ENCODE measurements at places on chromosomes 13 and 19.

- DNase-seq: peak; percentile 92
Observed at GRCh38 chr19:48415395-48415794, 21.9 kb downstream of the GRIN2D start.

- no peak for DNase-seq
Observed at GRCh38 chr19:6685962-6686627, 16.1 kb upstream of the TNFSF14 start.

DNA sequence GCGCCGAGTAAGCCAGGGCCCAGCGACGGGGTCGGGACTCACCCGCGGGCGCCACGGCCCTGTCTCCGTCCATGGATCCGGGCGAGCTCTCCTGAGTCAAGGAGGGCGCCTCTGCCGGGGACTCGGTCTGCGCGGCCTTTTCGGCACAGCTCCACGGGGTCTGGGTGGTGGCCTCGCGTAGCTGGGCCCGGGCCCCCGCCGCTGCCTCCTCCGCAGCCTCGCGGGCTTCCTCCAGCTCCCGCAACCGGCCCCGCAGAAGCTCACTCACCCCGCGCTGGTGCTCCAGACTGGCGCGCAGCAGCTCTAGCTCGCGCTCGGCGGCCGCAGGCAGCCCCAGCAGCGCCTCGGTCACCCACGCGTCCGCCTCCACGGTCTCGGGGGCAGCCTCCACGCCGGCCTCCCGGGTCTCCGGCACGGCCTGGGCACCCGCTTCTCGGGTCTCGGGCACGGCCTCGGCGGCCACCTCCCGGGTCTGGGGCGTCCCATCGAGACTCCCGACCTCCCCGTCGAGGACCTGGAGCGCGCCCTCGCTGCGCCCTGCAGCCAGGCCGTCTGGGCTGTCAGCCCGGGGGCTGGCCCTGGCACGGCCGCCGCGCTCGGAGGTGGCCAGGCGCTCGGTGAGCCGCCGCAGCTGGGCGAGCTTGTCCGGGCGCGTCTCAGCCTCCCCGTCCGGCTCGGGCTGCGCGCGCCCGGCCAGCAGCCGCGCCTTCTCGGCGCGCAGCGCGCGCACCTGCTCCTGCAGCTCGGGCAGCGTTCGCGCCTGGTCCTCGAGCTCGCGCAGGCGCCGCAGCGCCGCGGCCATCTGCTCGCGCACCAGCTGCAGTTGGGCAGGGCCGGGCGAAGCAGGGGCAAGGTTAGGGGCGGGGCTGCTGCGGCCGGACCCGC lies 8.4 kb downstream of the KANK3 start:
- DNase-seq: peak; percentile 77

GRCh38 chr19:58498316-58499020 lies 13.3 kb downstream of the SLC27A5 start:
- no peak for DNase-seq

- peak; percentile 32 for DNase-seq
Observed at GRCh38 chr19:1315470-1316166, 29.9 kb downstream of the EFNA2 start.

GRCh38 chr13:78032132-78032531 lies 113.5 kb upstream of the EDNRB start:
- DNase-seq: no peak

DNA sequence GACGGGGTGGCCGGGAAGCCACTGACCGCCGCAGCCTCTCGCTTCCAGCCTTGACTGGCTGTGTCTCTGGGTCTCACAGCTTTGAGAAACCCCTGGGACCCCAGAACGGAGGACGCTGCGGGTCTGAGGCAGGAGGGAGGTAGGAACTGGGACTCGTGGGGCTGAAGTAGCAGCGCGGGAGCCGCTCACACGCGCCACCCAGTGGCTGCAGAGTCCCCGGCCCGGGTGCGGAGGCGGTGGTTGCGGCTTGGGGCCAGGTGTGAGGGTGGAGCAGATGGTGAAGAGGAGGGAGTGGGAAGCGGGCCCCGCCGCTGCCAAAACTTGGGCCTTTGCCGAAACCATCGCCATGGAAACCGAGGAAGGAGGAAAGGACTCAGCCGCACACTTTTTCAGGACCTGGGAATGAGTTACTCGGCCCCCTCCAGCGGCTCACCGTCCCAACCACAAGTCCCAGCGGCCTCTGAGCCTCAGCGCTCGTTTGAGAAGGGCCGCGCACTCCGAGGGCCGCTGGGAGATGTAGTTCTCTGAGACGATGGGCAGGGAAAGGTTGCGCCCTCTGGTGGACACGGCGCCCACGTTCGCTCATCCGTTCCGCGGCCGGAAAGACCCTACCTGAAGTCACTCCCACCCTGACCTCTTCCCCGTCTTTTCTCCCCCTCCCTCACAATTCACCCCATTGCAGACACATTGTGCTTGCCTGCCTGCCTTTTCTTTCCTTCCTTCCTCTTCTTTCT lies 2.2 kb upstream of the SLC17A7 start:
- DNase-seq: peak; percentile 98

- DNase-seq: no peak
Observed at GRCh38 chr13:109336730-109337129, 449.7 kb downstream of the IRS2 start.

DNA sequence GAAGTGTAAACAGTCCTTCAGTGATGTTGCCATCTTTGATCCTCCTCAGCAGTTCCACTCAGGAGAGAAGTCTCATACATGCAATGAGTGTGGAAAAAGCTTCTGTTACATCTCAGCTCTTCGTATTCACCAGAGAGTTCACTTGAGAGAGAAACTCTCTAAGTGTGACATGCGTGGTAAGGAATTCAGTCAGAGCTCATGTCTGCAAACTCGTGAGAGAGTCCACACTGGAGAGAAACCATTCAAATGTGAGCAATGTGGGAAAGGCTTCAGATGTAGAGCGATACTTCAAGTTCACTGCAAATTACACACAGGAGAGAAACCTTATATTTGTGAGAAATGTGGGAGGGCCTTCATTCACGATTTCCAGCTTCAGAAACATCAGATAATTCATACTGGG lies 7.7 kb downstream of the ZNF230 start:
- no peak for DNase-seq

DNA sequence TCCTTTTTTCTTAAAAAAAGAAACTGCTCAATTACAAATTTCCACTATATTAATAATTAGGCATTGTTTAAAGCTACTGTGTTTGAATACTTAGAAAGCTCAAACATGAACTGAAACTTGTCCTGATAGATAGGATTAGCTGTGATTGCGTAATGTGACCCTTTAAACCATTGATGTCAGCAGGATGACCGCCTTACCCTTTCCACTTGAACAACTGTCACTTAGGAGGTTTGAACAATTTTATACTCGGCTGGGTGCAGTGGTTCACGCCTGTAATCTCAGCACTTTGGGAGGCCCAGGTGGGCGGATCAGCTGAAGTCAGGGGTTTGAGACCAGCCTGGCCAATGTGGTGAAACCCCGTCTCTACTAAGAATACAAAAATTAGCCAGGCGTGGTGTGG lies 2.9 kb downstream of the LAMP1 start:
- DNase-seq: no peak

DNA sequence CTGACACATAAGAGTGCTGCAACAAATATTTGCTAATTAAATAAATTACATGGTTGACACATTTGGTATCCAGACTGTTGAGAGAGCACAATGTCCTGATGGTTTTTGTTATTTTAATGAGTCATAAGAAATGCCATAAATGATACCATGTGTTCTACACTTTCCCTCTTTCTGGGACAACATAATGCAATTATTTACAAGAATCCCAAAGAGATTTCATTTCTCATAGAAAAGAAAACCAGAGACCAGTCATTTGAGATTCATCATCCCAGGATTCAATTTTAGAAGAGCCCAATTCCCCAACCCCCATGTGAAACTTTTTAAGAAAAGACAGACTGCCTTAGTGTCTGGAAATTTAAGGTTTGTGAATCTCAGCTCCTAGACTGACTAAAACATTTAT lies 399.6 kb downstream of the DCT start:
- no peak for DNase-seq

GRCh38 chr13:85521657-85522056 lies 277.6 kb downstream of the SLITRK6 start:
- DNase-seq: no peak

DNA sequence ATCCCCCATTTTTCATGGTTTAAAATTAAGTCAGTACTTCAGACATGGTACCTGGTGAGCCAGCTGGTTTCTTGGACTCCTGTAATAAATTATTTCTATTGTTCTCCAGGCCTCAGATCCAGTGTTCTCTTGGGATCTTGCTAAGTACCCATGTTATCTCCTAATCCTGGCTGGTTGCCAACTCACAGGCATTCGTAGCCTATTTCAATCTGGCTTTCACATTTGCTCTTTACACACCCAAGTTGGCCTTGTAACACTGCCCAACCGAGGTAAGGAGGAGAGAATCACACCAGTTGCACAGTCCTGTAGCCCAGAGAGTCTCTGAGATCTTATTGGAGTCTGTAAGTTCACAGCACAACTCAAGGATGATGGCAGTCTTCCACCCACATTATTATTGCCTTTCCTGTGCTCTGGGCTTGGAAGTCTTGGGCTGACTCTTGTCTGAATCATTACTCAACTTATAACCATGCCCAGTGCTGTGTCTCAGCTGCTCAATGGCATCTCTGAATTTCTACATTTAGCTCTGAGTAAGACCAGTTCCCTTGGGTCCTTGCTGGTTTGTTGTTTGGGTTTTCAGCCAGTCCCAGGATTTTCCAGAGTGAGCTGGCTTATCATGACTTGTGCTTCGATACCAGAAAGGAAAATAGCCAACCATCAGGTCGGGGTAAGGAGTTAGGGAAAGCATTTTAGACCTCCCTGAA lies 76.6 kb upstream of the KLF12 start:
- peak; percentile 97 for DNase-seq

DNA sequence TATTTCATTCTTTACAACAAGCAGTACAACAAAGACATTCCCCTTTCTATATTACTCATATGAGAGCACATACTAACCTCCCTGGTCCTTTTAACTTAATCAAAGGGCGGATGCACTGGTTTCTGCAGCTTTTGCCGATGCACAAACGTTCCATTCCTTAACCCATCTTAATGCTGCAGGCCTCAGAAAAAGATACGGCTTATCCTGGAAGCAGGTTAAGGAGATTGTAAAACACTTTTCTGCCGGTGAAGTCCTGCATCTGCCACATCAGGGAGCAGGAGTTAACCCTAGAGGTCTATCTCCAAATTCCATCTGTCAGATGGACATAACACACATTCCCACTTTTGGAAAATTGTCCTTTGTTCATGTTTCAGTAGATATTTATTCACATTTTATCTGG lies 11.5 kb upstream of the ZNF814 start:
- peak; percentile 60 for DNase-seq

GRCh38 chr19:31085125-31085524 lies 264.1 kb downstream of the TSHZ3 start:
- DNase-seq: no peak

DNA sequence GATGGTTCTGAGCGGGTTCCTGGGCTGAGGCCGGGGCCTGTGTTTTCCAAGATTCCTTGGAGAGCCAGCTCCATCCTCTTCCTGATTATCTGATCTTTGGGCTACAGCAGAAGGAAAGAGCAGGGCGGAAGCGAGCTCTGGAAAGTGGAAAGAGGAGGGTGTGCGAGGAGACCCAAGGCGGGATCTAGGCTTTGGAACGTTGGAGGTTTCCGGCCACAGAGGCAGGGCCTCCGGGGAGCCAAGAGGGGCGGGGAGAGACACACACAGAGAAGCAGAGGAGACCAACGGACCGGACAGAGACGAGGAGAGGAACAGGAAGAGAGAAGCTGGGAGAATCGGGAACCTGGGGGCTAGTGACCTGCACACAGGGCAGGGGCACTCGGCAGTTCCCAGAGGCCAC lies at the start of gene CLEC11A:
Gene CLEC11A, plus strand, starts transcription at position 296 of the 400 bp plus-strand sequence. CDS start 162 bp downstream, outside the sequence.
- no peak for DNase-seq

DNA sequence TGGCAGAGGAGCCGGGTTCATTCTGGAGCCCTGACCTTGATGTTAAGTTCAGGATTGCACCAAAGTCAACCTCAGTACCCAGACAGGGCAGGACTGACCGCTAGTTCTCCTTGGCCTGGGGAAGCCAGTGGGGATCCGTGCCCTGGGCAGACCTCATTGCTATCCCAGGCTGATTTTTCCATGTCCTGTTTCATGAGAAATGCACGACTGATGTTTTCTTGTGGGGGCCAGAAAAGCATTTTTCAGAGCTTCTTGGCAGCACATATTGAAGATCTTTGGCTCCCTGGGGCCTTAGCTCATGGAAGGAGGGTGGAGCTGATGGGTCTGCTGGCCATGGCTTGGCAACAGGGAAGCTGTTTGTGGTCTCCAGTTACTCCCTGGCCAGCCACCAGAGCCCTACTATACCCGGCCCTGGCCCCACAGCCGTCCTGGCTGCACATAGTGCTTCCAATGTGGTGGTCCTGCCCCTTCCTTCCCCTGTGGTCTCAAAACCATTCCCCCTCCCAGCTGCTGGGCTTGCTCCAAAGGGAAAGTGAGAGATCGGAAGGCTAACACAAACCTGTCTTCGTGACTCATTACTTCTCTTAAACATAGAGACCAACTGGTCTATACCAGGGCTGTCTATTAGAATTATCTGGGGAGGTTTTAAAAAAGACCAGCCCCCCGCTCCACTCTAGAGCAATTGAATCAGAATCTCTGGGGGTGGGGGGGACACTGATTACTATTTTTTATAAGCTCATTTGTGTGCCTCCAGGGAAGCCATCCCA lies 11.2 kb downstream of the IL17D start:
- DNase-seq: peak; percentile 65

DNA sequence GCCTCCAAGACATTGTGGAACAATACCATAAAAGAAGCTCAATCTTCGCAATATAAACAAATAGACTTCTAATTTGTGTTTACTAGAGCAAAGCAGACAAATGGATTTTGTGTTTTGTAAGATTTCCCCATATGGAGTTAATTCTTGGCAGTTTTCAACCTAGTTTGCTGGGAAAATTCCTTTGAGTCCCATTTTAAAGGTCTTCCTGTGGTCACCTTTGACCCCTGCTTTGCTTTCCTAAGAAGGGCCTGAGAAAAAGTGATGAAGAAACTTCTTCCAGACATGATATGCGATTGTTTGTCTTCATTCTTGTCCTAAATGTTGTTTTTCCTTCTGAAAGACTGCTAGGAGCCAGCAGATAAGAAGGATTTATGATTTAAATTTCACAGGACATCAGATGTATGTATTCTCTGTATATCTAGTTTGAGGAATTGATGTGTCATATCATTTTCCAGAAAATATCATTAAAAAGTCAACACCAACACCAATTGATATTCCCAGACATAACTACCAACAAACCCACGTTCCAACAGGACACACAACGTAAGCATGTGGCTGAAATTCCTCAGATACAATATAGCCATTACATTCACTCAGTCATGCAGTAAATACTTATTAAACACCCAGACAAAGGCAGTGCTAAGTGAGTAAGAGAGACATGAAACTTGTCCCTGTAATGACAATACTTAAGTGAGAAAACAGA lies 276.4 kb downstream of the LHFPL6 start:
- no peak for DNase-seq

DNA sequence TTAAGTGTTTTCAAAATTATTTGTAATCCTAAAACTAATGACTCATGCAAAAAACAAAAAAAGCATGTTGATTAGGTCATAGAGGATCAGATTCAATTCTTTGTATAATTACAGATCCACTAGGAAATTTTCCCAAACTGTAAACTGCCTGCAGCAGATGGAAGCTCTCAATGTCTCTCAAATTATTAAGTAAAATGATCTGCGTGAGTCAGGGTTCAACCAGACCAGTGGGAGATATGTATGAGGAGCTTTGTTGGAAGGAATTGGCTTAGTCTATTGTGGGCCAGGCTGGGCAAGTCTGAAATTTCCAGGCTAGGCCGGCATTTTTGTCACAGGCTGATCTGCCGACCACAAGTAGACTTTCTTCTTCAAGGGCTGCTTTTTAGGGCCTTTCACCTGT lies 14.4 kb upstream of the SACS start:
- peak; percentile 63 for DNase-seq
